ENCODE measurements at places on chromosomes 7 and 10.

GRCh38 chr10:13859979-13860654, 273.4 kb downstream of the PRPF18 start:
- no peak for DNase-seq

DNA sequence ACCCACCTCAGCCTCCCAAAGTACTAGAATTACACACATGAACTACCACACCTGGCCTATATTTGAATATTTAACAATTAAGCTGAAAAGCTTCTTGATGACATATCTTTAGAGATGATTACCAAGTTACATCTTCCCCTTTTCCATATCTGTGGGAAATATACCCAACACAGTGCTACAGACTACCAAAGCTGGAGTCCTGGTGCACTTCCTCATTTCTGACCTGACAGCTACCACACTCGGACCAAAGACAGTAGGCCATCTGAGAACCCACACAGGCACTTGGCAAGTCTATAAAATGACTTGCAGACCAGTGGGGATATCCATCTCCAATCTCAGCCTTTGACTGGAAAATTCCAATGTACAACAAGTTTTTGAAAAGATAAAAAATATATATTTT, 270.4 kb upstream of the KLF14 start:
- DNase-seq, result no peak

GRCh38 chr7:131586259-131586658, 29.8 kb upstream of the PODXL start:
- DNase-seq, result no peak

DNA sequence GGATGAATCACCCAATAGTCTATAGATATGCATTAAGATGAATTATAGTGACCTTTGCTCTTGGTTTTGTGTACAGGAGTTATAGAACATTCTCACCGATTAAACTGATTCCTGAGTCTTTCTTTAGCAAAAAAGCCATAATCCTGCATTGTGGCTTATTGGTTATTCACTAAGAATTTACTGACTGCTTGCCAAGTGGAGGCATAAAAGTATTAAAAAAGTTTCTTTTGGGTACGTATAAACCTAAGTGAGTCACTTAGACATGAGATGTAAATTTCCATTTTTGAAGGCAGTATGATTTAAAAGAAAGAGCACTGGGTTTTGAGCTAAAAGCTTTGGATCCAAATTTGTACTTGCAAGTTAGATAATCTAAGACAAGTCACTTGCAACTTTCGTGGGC, 100.7 kb downstream of the CDK6 start:
- no peak for DNase-seq

DNA sequence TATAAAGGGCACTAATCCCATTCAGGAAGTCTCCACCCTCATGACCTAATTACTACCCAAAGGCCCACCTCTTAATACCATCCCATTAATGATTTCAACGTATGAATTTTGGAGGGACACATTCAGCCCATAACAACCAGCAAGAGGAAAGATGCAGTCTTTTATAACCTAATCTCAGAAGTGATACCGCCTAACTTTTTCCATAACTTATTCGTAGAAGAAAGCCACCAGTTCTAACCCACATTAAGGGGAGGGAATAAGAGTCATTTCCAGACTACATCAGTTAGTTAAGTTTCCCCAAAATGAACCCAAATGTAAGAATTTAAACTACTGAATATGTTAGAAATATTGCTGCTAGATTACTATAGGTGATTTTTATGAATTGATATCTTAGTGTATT, 32.1 kb upstream of the LHFPL3 start:
- no peak for DNase-seq

- no peak for DNase-seq
Observed at GRCh38 chr10:13458687-13459012, 70.2 kb downstream of the BEND7 start.

- no peak for DNase-seq
Observed at GRCh38 chr7:82268632-82269031, 174.9 kb downstream of the CACNA2D1 start.

DNA sequence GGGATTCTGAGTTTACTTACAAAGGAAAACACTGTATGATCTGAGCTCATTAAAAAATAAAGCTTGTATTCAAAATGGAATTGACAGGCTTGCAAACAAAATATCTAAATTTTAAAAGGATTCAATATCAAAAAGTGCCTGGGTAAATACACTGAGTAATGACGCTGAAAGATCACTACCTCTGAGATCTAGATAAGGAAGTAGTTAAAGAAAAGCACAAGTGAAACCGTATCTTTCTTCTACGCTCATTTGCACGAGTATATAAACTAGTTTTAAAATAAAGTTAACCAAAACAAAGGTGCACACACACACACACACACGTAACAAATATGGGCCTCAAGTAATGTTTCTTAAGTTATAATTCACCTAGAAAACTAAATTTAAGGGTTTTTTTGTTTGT, 93.4 kb downstream of the SNX13 start:
- DNase-seq, result no peak

DNA sequence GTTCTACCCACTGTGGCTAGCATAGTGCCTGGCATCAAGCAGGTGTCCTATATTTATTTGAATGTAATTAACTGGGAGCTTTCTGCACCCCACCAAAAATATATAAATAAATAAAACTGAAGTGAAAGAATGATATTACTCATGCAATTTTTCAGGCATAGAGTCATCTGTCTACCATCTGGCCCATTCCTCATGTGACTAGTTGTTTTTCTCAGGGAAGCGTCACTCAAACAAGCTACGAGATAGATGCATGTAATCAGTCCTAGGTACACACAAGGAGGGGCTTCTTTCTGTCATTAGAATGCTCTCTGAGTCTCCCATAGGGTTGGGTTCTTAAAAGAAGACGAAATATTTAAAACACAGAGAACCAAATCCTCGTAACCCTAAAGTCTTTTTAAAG, 255.5 kb upstream of the KMT2E start:
- DNase-seq, result no peak

DNA sequence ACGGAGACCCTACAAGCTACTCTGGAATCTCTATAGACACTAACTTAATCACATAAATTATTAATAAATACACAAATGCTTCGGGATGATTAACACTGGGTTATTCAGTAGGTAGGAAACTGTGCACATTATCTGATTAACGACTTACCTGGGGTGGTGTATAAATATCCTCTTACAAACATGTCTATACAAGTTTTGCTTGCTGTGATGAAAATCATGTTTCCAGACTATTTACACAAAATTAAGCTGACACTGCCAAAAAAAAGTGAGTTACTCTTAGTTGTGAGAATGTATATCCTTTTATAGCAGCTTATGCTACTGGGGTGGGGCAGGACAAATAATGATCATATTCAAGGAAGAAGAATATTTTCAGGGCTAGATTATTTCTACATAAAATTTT, 314.6 kb downstream of the C7orf25 start:
- DNase-seq, result no peak

DNA sequence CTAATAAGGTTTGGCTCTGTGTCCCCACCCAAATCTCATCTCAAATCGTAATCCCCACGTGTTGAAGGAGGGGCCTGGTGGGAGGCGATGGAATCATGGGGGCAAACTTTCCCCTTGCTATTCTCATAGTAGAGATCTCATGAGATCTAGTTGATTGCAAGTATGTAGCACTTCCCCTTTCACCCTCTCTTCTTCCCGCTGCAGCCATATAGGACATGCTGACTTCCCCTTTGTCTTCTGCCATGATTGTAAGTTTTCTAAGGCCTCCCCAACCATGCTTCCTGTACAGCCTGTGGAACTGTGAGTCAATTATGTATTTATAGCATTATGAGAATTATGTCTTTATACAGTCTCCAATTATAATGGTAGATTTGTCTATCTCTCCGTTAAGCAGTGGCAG, 594.5 kb downstream of the ACTR3B start:
- no peak for DNase-seq

DNA sequence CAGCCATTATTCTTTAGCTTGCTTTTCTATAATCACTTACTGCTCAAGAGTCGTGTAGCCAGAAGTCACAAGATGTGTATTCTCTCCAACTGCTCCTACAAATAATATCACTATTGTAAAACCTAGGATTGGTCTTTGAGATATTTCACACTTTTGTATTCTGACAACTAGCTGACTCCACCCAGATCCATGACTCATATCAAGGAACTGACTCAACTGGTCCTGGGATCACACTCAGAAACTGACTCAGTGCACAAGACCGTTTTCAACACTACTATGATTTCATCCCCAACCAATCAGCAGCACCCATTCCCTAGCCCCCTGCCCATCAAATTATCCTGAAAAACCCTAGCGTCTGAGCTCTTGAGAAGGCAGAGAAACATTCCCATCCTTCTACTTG, 56.5 kb upstream of the ORC5 start:
- no peak for DNase-seq

DNA sequence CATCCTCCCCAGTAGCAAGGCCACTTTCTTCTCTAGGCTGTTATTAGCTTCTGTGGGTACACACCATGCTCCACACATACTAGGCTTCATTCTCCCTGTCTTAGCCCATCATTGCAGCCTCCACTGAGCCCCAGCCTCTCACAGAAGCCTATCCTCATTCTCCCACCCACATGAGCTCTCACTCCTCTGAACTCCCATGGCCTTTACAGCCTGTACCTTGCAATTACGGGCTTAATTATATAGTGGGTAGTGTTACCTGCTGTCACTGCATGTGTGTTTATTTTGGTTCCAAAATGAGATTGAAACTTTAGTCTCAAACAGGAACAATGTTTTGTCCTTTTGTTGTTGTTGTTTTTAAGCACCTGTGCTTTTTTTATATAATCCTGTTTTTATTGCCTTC, 460.0 kb downstream of the KCNMA1 start:
- no peak for DNase-seq

- no peak for DNase-seq
Observed at GRCh38 chr10:110461088-110461487, 36.6 kb upstream of the DUSP5 start.

DNA sequence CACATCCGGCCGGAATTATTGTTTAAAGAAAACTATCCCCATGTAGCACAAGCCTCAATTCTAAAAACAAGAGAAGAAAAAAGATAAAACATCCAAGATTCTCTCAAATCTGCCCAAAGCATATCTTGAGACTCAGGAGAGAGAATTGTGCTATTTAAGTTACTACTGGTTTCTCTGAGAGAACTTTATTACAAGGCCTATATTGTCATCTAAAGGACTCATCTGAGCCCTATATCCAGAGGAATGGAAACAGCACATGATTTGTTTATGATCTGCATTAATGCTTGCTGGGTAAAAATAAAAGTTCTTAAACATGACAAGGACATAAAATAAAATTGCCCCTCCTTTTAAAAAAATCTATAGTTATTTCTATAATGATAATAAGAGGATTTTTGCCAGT, 25.0 kb downstream of the LRRN3 start:
- no peak for DNase-seq

DNA sequence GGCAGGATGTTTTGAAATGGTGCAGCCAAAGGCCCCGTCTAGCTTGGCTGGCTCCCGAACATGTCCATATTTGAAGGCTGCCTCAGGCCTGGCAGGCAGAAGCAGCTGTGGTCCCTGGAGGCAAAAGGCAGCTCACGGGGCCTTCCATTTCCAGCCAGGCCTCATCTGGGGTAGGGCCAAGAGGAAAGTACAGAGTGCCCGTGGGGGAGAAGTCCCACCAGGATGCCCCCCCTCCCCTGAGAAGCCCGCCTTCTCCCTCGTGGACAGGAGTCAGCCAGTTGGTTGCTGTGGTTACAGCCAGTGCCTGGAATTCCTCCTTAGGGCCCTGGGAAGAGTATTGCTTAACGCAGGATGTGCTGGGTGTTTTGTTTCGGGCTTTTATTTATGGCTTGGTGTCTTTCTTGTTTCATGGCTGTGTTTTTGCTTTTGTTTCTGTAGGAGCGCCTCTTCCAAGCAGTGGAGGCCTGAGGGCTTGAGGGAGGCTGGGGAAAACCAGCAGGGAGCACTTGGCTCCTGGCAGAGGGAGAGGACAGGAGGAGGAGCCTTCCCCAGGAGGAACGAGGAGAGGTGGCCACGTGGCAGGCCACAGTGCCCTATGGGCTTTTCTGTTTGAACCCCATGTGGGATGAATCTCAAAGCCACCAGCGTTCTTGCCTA, 45.4 kb downstream of the CHST3 start:
- no peak for DNase-seq

DNA sequence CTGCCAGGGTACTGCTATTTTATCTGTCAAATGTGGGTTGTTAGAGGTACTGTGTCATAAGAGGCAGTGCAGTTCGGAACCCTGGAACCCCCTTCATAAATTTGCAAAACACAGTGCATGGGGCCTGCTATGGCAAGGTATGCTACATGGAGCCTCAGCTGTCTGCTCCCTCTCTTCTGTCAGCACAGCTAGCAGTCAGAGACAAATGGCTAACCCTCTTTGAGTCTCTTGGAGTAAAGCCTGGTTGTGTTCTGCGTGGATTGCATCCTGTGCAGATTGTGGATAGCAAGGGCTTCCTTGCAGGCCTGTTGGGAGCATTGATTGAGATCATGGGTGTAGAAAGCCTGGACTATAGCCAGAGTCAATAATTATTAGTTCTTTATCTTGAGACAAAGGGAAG, 397.8 kb downstream of the AUTS2 start:
- no peak for DNase-seq

GRCh38 chr10:19993714-19994315, 177.6 kb downstream of the PLXDC2 start:
- DNase-seq, result no peak

DNA sequence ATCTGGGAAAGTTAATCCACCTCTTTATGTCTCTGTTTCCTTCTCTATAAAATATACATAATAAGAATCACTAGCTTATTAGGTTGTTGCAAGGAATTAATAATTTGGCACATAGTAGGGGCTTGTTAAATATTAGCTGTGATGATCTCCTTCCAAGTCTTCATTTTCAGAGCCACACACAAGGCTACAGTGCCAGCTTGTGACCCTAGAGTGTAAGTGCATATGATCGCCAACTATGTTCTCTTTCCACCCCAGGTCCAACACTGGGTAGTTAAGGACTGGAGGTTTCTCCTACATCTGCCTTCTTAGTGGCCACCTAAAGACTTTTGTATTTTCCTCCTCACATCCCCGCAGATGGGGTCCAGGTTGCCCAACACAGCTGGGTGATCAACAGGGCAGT, 17.9 kb upstream of the ACSM6 start:
- DNase-seq, result no peak

DNA sequence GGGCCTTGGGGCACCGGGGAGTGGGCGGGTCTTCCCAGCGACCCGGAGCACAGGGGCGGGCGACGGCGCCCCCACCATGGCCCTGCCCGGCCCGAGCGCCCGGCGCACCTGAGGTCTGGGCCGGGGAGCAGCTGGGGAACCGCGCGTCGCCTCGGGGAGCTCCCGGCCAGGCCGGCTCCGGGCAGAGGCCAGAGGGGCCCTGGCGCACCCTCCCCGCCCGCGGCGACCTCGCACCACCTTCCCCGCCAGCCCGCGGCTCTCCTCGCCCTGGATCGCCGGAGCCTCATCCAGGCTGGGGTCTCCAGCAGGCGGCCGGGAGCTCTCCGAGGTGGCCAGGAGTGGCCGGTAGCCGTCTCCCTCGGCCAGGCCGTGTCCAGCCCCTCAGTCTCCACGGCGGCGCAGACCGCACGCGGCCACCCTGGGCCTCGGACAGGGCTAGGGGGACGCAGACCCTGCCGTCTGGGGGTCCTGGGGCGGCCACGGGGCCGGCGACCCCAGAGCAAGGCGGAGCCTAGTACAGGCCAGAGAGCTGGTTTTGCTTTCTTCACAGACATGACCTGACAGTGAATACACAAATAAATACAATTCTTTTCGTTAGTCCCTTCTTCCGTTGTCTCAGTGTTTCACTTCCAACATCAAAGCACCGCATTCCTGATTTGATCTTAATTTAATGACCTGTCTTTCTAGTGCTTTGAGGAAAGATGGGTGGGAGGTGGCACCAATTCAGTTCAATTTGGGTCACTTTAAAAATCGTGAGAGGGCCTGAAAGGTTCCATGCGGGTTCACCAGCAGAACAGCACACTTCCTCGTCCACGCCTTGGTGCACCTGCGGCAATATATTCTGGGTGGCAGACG, 356.9 kb downstream of the DNAJB6 start:
- DNase-seq, result no peak

- DNase-seq, result no peak
Observed at GRCh38 chr10:114306116-114306973, 67.3 kb downstream of the VWA2 start.

Measured in D721Med (cell line).